Dermis microvascular lymphatic vessel endothelial cell (primary cell): ENCODE measurements at places on chromosomes 16 and 17. TPM values are rescaled to one million over a fixed set of nuclear protein-coding genes. Genes with fewer than 3 reads are reported as not detected.

GGT6 gene
- total RNA-seq: not detected in 2 replicates

- DNase-seq: no peak
Observed at GRCh38 chr17:48478224-48479013, 48.4 kb upstream of the SKAP1 start.

DNA sequence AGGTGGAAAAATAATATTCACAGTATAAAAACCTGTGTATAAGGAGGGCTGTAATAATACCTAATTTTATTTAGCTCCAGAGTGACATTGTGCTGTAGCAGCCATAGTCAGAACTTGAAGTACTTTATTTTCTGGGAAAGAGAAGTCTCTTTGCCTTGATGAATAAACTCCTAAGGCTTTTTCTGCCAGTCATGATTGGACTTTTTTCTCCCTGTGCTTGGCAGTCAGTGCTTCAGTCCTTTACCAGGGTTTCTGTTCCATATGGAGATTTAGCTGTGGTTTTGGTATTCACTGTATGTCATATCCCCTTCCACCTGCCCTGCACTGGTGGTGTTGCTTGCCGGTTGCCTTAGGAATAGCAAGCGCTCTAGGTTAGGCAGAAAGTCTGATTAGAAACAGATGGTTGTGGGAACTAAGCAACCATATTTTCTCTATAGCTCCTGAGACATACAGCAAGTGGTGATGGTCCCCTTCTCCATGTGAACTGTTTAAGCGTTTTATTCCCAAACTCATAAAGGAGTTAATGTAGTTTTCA, 24.7 kb downstream of the DDX42 start:
- no peak for DNase-seq

DNA sequence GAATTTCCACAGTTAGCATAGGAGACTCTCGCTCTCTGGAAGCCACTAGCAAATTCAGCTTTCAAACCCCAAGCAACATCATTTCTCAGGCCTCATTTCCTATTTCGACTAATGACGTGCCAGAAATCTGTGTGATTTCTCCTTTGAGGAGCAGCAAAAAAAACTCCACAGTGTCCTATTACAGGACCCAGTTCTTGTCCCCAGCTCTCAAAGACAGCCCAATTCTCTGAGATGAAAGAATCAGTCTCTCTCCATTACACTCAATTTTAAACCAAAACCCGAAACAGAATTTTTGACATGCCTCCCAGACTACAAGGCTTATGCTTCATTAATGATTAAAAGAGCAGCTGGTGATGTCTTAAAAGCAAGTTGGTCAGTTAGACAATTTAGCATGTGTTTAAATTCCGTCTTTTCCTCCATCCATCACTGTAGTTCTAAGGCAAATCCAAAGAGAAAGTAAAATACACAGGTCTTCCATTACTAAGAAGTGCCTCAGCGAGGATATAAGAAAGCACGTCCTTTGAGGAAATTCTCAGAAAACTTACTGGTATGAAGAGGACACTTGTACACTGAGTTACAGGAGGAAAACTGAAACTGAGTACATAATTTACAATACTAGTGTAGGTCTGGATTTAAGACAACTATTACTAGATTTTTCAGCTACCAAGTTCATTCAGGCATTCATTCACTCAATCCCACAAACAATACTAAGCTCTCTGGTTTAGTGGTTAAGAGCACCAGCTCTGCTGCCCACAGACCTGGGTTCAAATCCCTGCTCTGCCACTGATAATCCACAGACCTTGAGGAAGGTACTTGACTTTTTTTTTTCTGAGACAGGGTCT, 12.5 kb downstream of the TOM1L2 start:
- no peak for DNase-seq

GRCh38 chr17:55120651-55121050, 144.1 kb upstream of the HLF start:
- DNase-seq: no peak

ABCA6 gene
- total RNA-seq: 2.2 and 7.5 TPM in 2 replicates

KRT40 gene
- not detected in 2 replicates for total RNA-seq

ARHGAP44 gene
- total RNA-seq: 0.39 and 0.51 TPM in 2 replicates

DNA sequence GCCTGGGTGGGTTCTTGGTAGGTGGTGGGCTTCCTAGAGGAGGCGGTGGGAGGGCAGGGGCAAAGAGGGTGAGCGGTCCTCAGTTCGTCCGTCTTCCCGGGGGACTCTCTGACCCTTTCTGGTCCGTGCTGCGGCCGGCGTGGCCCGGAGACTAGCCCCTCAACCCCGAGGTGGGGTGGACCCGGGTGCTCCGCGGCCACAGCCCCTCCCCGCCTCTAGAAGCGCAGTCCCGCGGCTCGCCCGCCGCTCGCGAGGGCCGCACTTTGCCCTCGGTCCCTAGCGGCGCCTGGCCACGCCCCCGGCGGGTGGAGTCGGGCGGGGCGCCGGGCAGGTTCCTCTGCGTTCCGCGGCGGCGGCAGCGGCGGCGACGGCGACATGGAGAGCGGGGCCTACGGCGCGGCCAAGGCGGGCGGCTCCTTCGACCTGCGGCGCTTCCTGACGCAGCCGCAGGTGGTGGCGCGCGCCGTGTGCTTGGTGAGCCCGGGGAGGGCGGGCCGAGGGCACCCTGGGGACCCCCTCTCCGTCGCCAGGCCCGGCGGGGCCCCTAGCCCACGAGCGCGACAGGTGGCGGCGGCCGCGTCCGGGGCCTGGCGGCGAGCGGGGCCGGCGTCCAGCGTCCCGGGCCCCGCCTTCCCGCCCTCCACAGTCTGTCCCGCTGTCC, at the start of gene SYNGR2:
TSS of gene SYNGR2 (plus strand) at position 340 of the 661 bp plus-strand sequence. CDS start at position 376, 36 bp downstream.
- DNase-seq: peak; percentile 70

DNA sequence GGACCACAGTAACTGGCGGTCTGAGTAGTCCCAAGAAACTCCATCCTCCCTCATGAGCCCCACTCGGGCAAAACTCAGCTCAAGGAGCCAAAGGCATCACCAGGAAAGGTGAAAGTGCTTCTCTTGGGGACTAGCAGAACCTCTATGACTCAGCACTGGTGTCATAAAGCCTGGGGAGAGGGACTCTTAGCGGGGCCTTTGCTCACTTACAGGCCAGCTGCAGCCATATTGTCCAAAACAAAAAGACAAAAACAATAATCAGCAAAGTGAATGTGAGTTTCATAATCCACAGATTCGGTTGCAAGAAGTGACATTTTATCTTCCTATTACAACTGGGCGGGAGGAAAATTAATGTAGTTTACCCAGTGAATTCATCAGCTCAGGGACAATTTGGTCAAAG, at the start of gene TEKT5:
TSS of gene TEKT5 (minus strand) at position 101 of the 400 bp plus-strand sequence. CDS start at position 44, 57 bp downstream.
- no peak for DNase-seq

- no peak for DNase-seq
Observed at GRCh38 chr16:79154086-79154485, 446.5 kb downstream of the MAF start.

DNA sequence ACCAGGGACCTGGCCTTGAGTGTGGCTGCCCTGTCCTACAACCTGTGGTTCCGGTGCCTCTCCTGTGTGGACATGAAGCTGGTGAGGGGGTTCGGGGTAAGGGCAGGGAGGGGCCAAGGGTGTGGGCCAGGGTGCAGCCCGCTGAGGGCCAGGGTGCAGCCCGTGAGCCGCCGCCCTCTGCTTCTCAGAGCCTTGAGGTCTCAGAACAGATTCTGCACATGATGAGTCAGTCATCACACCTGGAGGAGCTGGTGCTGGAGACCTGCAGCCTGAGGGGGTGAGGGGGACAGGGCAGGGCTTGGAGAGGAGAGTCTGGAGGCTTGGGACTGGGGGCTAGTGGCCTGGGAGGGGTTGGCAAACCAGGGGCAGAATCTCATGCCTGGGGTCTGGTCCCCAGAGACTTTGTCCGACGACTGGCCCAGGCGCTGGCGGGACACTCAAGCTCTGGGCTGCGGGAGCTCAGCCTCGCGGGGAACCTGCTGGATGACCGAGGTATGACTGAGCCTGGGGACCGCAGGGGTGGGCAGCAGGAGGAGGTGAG, 2.2 kb downstream of the CARMIL2 start:
- no peak for DNase-seq

DNA sequence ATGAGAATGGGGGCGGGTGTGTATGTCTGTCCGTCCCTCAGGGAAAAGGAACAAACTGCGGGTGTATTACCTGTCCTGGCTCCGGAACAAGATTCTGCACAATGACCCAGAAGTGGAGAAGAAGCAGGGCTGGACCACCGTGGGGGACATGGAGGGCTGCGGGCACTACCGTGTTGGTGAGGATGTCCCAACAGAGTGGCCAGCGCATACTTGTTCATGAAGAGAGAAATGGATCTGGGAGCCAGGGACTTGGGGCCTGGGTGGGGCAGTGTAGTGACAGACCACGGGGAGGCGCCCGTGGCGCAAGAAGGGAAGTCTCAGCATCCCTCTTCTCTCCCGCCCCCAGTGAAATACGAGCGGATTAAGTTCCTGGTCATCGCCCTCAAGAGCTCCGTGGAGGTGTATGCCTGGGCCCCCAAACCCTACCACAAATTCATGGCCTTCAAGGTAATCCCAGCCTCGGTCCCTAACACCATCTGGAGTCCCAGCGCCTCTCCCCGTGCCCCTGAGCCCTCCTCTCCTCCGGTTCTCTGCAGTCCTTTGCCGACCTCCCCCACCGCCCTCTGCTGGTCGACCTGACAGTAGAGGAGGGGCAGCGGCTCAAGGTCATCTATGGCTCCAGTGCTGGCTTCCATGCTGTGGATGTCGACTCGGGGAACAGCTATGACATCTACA, 3.5 kb upstream of the C17orf107 start:
- DNase-seq: no peak
